ENCODE measurements at places on chromosomes 4 and X. TPM values are rescaled to one million over a fixed set of nuclear protein-coding genes. Genes with fewer than 3 reads are reported as not detected.

- DNase-seq: no peak
- H3K4me3 ChIP-seq: no peak overlapping the region
- H3K27me3 ChIP-seq: no peaks in the 10 kb centered on the region
- H3K4me1 ChIP-seq: no peaks in the 10 kb centered on the region
- H3K36me3 ChIP-seq: no peaks in the 10 kb centered on the region
Measured at GRCh38 chr4:59655996-59656395, 1544.1 kb upstream of the ADGRL3 start.

Gene CORIN
- 0.88 TPM for total RNA-seq

GRCh38 chr4:22500128-22500611, 15.7 kb downstream of the ADGRA3 start:
- H3K4me1 ChIP-seq: peaks cover 17% of the 10 kb centered on the region
- H3K4me3 ChIP-seq: no peak overlapping the region
- DNase-seq: no peak

Gene FOXR2
- not detected for total RNA-seq

- H3K36me3 ChIP-seq: no peaks in the 10 kb centered on the region
- peaks cover 27% of the 10 kb centered on the region for H3K27me3 ChIP-seq
- no peaks in the 10 kb centered on the region for H3K4me1 ChIP-seq
- H3K4me3 ChIP-seq: no peak overlapping the region
- DNase-seq: peak; percentile 31
Measured at GRCh38 chrX:15574017-15574416, 26.7 kb downstream of the ACE2 start.

- no peaks in the 10 kb centered on the region for H3K36me3 ChIP-seq
- no peaks in the 10 kb centered on the region for H3K27me3 ChIP-seq
- H3K4me3 ChIP-seq: no peak overlapping the region
- no peaks in the 10 kb centered on the region for H3K4me1 ChIP-seq
Measured at GRCh38 chr4:102778720-102779119, 18.0 kb upstream of the MANBA start.

Gene TDO2
- total RNA-seq: 1.4 TPM

DNA sequence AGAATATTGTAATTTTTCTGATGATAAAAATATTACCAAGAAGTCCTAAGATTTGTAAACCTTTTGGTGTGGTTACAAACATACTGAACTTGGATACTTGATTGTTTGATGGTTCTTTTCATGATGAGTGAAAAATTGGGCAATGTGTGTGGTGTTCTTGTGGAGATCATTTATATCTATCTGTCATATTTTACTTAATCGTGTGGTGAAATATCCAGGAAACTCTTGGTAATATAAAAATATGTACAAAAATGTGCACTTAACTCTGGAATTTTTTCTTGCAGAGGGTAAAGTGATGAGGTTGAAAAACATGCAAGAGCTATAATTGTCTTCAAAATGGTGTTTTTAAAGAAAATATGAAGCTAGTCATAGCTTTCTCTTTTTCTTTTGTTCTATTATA, 2.8 kb downstream of the DCUN1D4 start:
- H3K27ac ChIP-seq: no peak overlapping the region
- H3K4me3 ChIP-seq: no peak overlapping the region
- no peaks in the 10 kb centered on the region for H3K27me3 ChIP-seq

GRCh38 chr4:15354371-15355297, 73.2 kb upstream of the C1QTNF7 start:
- H3K4me3 ChIP-seq: no peak overlapping the region
- no peaks in the 10 kb centered on the region for H3K4me1 ChIP-seq
- no peaks in the 10 kb centered on the region for H3K36me3 ChIP-seq
- peaks cover 16% of the 10 kb centered on the region for H3K27me3 ChIP-seq

Gene PHEX
- 0.88 TPM for total RNA-seq

Gene CLTRN
- 0.29 TPM for total RNA-seq

Gene ADAMTS3
- 2.2 TPM for total RNA-seq

GRCh38 chrX:113548308-113549015, 707.8 kb upstream of the AMOT start:
- H3K36me3 ChIP-seq: no peaks in the 10 kb centered on the region
- DNase-seq: peak; percentile 35
- H3K4me3 ChIP-seq: no peak overlapping the region
- H3K27me3 ChIP-seq: no peaks in the 10 kb centered on the region
- no peaks in the 10 kb centered on the region for H3K4me1 ChIP-seq

GRCh38 chr4:127149086-127149485, 483.7 kb upstream of the INTU start:
- H3K4me1 ChIP-seq: no peaks in the 10 kb centered on the region
- no peaks in the 10 kb centered on the region for H3K27me3 ChIP-seq
- DNase-seq: no peak
- H3K4me3 ChIP-seq: no peak overlapping the region
- no peak overlapping the region for H3K27ac ChIP-seq

- H3K4me3 ChIP-seq: peak overlapping the region; percentile 19
- H3K4me1 ChIP-seq: peaks cover 22% of the 10 kb centered on the region
- peak overlapping the region; percentile 82 for H3K27ac ChIP-seq
Measured at GRCh38 chr4:145130788-145131399, 32.8 kb downstream of the ABCE1 start.

Gene SAT1
- total RNA-seq: 81.9 TPM

Gene UGT2B17
- not detected for total RNA-seq

Gene DAPP1
- not detected for total RNA-seq

- no peak overlapping the region for H3K27ac ChIP-seq
- H3K36me3 ChIP-seq: peaks cover 69% of the 10 kb centered on the region
- DNase-seq: no peak
- no peaks in the 10 kb centered on the region for H3K27me3 ChIP-seq
- H3K4me1 ChIP-seq: peaks cover 10% of the 10 kb centered on the region
- no peak overlapping the region for H3K4me3 ChIP-seq
Measured at GRCh38 chr4:82818664-82819662, 20.4 kb upstream of the SCD5 start.

GRCh38 chrX:24360272-24360671, at the start of gene SUPT20HL1:
Gene SUPT20HL1 (plus strand): TSS chrX:24360639. CDS start chrX:24362761, 2,122 bp downstream.
- H3K27me3 ChIP-seq: no peaks in the 10 kb centered on the region
- peaks cover 5% of the 10 kb centered on the region for H3K4me1 ChIP-seq
- no peak within 1 kb of the TSS for H3K27ac ChIP-seq
- no peak within 1 kb of the TSS for H3K4me3 ChIP-seq
- no peak for DNase-seq

Gene MED12
- total RNA-seq: 20.9 TPM

Gene GPC4
- total RNA-seq: 8.3 TPM
